Temporal lobe (tissue), 4 donors: ENCODE measurements at places on chromosomes 5 and 9. TPM values are rescaled to one million over a fixed set of nuclear protein-coding genes. Genes with fewer than 3 reads are reported as not detected.

The SPINK6 gene
- total RNA-seq = not detected

The RASEF gene
- 0.25 TPM for total RNA-seq

The LCN6 gene
- not detected for total RNA-seq

The CDC25C gene
- total RNA-seq = 0.98 TPM

The AGGF1 gene
- total RNA-seq = 29.5 TPM

The TAF1L gene
- 0.25 TPM for total RNA-seq

The UHRF2 gene
- total RNA-seq = 66.9 TPM

The SLC4A9 gene
- under 0.01 TPM for total RNA-seq

The PHF24 gene
- 25.6 TPM for total RNA-seq

The CEL gene
- total RNA-seq = 0.49 TPM

The NR2F1-AS1 gene
- 50.4 TPM for total RNA-seq

The ECM2 gene
- 5.2 TPM for total RNA-seq
